CD14-positive monocyte (primary cell): ENCODE measurements at places on chromosomes 7 and 10. TPM values are rescaled to one million over a fixed set of nuclear protein-coding genes. Genes with fewer than 3 reads are reported as not detected.

Gene CYP17A1
- 0.04 TPM in 1 of 2 replicates, not detected in the other for polyA plus RNA-seq

Gene ERVW-1
- polyA plus RNA-seq, result not detected

Gene SVIL
- polyA plus RNA-seq, result 9.8 and 14.3 TPM in 2 replicates

Gene CYP3A4
- polyA plus RNA-seq, result not detected

Gene ASIC3
- polyA plus RNA-seq, result not detected

Gene TAX1BP1
- polyA plus RNA-seq, result 53.8 and 62.6 TPM in 2 replicates

Gene HABP2
- not detected for polyA plus RNA-seq

Gene LRIT1
- not detected for polyA plus RNA-seq

Gene STAMBPL1
- 1.5 and 3.4 TPM in 2 replicates for polyA plus RNA-seq

Gene BHLHA15
- not detected in 2 replicates for polyA plus RNA-seq

Gene ABCB1
- polyA plus RNA-seq, result not detected

Gene KEL
- 0.24 and 2.5 TPM in 2 replicates for polyA plus RNA-seq

Gene GPER1
- polyA plus RNA-seq, result 6.4 and 10.0 TPM in 2 replicates

Gene DAGLB
- polyA plus RNA-seq, result 16.4 TPM

Gene NAT16
- polyA plus RNA-seq, result not detected in 2 replicates

Gene TMEM196
- polyA plus RNA-seq, result not detected

Gene PDZD7
- not detected for polyA plus RNA-seq

Gene SFTPA1
- not detected for polyA plus RNA-seq

Gene PRLHR
- not detected in 2 replicates for polyA plus RNA-seq

Gene KCNIP2
- 0.65 and 2.1 TPM in 2 replicates for polyA plus RNA-seq

Gene SORBS1
- 0.06 and 0.08 TPM in 2 replicates for polyA plus RNA-seq

Gene KCND2
- not detected for polyA plus RNA-seq

Gene RTKN2
- polyA plus RNA-seq, result 0.07 TPM

Gene SPDYE16
- not detected for polyA plus RNA-seq

Gene PSD
- 1.5 TPM for polyA plus RNA-seq

Gene FOXI2
- polyA plus RNA-seq, result not detected

Gene CPVL
- 1,111 TPM for polyA plus RNA-seq

Gene HOXA2
- not detected in 2 replicates for polyA plus RNA-seq

Gene FGL2
- 774 TPM for polyA plus RNA-seq

Gene PPP1R3C
- not detected for polyA plus RNA-seq

Gene PALD1
- polyA plus RNA-seq, result 0.04 TPM

Gene NPC1L1
- not detected for polyA plus RNA-seq

Gene GPR26
- polyA plus RNA-seq, result not detected

Gene MIOS
- 10.0 and 18.3 TPM in 2 replicates for polyA plus RNA-seq

Gene LOXL4
- 0.05 TPM for polyA plus RNA-seq

Gene C7orf33
- polyA plus RNA-seq, result not detected

Gene CPSF4
- polyA plus RNA-seq, result 39.2 and 56.3 TPM in 2 replicates

Gene EDRF1
- polyA plus RNA-seq, result 5.3 TPM

Gene FAM237B
- not detected in 2 replicates for polyA plus RNA-seq

Gene COL13A1
- polyA plus RNA-seq, result not detected

Gene TRIM50
- polyA plus RNA-seq, result not detected in 2 replicates

Gene HTR5A
- polyA plus RNA-seq, result not detected in 2 replicates

Gene SGCE
- polyA plus RNA-seq, result not detected

Gene NYAP1
- polyA plus RNA-seq, result not detected

Gene SDHAF3
- polyA plus RNA-seq, result 23.2 TPM

Gene GPR158
- polyA plus RNA-seq, result not detected

Gene R3HCC1L
- polyA plus RNA-seq, result 2.6 TPM

Gene TAS2R41
- polyA plus RNA-seq, result not detected

Gene GNA12
- 10.6 TPM for polyA plus RNA-seq

Gene CFTR
- polyA plus RNA-seq, result not detected in 2 replicates

Gene SLC26A3
- polyA plus RNA-seq, result not detected in 2 replicates

Gene ARMC3
- not detected for polyA plus RNA-seq
